ENCODE measurements at places on chromosomes 16 and 17.

- no peak for DNase-seq
Observed at GRCh38 chr16:86186313-86186712, 287.4 kb downstream of the IRF8 start.

DNA sequence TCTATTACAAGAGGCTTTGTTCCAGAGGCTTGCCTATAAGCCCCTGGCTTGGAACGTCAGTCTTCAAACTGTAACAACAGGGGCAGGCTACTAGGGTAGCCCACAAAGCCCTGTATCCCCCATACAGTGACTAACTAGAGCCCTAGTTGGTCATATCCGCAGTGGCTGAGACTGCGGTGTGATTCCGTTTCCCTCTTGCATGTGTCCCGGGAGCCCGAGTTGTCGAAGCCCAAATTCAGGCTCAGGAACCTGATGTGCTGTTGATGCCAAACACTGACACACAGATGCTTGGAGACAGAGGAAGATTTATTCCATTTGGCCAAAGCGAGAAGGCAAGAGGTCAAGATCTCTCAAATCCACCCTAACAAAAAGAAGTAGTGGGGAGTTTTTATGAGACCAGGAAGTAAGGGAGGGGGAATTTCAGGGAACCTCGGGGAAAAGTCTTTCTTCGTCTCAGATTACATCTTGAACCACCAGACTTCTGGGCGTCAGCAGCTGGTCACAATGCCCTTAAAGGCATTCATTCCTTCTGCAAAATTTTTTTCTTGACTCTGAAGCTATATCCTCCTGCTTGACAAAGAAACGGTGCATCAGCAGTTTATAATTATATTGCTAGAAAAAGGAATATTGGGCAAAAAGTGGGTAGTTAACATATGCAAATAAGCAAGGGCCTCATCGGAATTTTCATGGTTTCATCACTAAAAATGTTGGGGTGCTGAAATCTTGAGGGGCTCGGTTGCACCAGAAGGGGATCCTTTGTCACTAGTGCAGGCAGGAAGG lies 879 bp downstream of the SLFN5 start:
- peak; percentile 16 for DNase-seq

- no peak for DNase-seq
Observed at GRCh38 chr17:62719586-62719985, 88.5 kb downstream of the MARCHF10 start.

DNA sequence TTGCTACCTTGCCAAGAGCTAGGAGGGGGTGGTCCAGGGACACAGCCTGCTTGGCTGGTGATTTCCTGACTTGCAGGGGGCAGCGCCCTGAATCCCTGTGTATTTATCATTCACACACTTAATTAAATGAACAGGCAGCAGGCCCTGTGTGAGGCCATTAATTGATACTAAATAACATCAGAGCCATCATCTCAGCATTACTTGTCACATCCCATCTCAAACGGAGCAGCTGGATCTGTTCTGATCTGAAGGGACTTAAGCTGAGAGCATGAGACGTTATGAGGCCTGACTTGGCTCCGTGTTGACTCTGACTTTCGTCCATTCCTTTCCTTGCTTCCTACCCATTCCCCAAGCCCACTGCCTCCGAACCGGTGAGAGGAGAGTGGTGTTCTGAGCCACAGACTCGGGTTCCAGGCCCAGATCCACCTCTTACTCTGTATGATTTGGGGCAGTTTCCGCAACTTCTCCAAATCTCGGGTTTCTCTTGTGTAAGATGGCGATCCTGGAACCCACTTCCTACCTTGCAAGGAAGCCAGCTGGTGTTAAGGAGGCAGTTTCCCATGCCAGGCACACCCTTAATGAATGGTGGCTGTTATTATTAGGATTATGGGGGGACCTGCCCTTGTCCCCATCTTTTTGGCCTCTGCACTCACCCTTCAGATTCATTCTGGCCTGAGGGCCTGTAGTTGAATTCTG lies 33.8 kb downstream of the CACNA1G start:
- no peak for DNase-seq

GRCh38 chr17:57455063-57455914 lies 199.0 kb downstream of the MSI2 start:
- DNase-seq, result no peak

GRCh38 chr17:41098481-41098880 lies 539 bp upstream of the KRTAP4-8 start:
- DNase-seq, result no peak

DNA sequence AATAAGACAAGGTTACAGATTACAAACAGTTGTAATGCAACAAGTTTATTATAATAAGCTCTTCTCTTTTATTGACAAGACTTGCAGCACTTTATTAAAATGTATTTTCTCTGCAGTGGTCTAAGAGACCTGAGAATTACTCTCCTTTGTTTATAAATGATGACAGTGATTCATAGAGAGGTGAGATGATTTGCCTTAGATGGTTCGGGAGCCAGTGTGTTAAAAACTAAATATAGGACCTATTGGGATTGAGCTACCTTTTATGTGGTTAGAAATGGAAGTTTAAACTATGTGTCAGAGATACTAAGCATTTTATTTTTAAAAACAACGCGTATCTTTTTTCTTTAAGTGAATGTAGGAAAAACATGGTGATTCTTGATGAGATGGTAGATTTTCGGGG lies 2.9 kb upstream of the KRTAP3-3 start:
- DNase-seq, result no peak

- DNase-seq, result no peak
Observed at GRCh38 chr17:29526322-29526721, 40.5 kb downstream of the ABHD15 start.

DNA sequence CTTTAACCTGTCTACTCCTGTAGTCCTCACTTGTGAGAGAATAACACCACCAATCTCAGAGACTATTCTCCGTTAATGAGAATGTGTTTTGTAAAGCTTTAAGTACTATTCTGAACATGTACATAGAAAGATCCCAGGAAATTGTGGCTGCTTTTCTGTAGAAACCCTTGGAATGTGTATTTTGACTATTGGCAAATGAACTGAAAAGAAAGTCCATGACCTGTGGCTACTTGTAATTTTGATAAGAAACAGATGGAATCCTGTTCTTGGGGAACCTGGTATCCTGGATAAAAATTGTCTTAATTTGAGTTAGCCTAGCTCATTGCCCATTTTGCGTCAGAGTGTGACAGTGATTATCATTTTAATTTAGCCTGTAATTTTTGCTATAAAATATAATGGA lies 9.1 kb downstream of the CTCF start:
- no peak for DNase-seq

- DNase-seq, result no peak
Observed at GRCh38 chr16:1124795-1125194, 28.1 kb upstream of the CACNA1H start.

DNA sequence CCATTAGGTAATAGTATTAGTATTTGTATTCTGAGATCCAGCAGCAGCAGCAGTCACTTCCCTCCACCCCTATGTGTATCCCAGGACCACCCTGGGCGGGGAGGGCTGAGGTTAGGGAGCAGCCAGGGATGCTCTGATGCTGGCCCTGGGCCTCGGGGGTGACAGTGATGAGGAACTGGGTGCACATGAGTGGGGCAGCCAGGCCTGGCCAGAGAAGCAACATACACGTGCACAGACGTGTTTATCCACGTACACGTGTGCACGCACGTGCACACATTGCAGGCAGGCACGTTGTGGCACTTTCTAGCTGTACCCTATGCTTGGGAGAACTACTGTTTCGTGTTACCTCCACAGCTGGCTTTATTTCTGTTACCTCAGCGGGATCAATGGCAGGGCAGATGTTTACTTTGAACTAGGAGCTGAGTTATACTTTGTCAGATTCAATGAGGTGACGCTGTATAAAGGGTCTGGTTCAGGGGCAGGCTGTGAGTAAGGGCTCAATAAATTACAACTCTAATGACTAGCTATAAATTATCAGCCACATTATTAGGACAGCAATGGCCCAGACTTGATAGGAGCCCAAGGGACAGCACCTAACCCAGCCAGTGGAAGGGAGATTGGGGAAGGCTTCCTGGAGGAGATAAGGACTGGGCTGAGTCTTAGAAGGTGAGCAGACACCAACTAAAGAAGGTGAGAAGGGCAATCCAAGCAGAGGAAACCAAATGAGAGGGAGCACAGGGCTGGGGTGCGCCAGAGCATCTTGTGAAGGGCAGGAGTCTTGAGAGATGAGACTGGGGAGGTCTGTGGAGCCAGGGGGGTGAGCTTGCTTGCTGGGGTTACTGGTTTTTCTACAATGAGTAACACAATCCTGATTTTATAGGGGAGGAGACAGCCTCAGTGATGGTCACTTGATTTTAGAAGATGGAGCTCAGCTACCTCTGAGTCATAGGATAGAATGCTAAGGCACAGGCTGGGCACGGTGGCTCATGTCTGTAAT lies 22.4 kb upstream of the CA4 start:
- no peak for DNase-seq

DNA sequence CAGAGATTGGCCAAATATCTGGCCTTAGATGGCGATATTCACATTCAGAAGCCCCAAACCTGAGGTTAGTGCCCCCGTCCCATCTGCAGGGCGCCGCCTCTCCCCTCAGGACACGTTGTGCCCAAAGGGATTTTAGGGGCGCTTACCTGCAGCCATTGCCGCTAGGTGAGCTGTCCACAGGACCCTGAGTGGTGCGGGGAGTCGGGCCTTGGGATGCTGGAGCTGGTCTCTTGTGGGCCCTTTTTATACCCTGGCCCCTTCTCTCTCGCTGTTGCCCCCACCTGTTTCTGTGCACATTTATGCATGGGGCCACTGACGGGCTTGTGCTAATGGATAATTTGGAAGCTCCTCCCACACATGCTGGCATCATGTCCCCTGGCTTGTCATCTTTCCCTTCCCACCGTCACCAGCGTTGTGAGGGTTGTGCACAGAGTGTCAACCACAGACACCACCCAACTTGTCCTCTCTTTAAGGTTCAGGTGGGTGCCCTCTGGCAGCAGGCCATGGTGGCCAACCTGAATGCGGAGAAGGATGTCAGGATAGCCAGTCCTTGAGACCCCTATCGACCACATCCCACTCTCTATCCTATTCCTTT lies at the start of gene CSHL1:
Gene CSHL1 (minus strand): TSS at position 218 of the 595 bp plus-strand sequence. CDS start 62 bp downstream, at position 156.
- no peak for DNase-seq

DNA sequence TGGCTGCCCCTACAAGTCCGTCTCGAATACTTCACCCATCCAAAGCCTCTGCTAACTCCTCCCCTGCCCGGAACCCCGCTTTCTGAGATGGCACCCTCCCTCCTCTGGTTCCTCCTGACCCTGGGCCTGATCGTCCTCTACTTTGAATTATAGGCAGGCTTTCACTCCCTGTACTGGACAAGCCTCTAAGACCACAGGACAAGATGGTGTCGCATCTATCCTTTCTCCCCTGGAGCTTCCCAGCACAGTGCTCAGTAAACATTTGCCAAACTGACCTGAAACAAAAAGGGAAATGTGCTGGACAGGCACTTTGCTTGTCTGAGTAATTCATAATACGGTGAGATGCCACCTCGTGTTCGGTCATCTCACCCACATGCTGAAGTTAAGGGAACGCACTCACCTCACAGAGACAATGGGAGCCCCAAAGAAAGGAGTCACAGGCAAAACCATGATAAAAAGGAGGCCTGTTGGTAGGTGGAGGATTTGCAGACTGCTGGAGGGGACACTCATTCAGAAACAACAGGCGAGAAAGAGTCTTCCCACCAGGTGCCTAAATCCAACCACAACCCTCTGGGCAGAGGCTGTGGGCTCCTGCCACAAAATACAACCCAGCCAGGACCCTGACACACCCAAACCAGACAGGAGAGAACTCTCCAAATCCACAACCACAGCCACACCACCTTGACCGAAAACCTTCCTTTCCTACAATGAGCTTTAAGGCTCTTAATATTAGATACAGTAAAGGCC lies 28.2 kb downstream of the SNN start:
- DNase-seq, result no peak

- DNase-seq, result no peak
Observed at GRCh38 chr16:71675380-71675779, 49.1 kb downstream of the PHLPP2 start.

DNA sequence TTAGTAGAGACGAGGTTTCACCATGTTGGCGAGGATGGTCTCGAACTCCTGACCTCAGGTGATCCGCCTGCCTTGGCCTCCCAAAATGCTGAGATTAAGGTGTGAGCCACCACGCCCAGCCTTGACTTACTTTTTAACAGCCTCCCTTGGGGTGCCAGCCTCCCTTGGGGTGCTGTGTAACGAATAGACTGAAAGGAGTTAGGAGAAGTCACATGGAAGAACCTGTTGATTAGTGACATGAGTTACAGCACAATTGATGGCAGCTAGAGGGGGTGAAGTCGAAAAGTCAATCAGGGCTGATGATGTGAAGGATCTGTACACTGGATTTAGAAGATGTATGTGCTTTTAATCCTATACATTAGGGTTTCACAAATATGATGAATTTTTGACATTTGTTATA lies 39.4 kb upstream of the CDR2 start:
- DNase-seq, result no peak

DNA sequence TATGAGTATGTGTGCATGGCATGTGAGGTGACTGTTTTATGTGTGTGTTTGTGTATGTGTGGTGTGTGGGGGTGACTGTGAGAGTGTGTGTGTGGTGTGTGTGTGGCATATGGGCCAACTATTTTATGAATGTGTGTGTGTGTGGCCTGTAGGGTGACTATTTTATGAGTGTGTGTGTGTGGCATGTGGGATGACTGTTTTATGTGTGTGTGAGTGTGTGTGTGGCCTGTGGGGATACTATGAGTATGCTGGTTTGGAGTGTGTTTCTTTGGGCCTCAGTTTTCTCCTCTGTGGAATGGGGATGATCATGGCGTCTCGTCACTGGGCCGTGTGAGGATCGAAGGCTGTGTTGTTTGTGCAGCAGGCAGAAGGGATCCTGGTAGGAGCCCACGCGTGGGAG lies 152.1 kb upstream of the PLCG2 start:
- DNase-seq, result no peak

DNA sequence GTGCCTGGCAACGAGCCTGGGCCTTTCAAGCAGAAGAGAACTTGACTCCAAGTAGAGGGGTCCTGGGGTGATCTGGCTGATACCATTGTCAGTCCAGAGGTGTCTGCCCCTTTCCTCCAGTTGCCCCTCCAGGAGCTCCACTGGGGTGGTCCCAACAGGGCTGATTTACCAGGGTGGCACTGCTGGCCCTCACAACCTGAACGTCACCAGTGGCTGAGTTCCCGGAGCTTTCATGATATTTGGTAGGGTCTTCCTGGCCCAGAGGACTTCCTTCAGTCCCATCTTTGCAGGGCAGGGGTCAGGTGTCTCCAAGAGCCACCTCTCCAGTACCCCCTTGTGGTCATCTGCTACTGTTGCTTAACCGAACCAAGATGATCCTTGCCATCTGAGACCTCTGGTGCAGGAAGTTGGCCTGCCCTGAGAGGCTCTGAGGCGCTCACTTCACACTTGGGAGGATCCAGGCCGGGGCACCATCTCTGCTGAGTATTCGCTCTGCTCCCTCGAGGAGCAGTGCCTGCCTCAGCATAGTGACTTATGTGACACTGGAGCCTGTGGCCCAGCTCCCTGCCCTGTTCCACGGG lies 3.5 kb downstream of the LIMD2 start:
- no peak for DNase-seq

DNA sequence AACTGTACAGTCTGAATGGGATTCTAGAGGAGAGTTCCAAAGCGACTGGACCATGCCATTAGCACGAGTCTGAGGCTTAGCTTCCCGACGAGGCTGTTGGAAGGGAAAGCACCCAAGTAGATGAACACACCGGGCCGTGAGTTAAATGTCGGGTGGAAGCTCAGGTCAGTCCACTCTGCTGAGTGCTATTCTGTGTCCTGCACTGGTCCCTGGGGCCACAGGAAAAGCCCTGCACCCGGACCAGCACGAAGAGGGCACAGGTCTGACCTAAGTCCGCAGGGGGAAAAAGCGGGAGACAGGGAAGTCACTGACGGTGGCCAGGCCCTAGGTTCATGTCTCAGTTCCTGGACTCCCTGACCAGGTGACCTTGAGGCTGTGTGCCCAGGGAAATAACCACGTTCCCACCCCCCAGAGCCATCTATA lies 44.1 kb upstream of the RBFOX3 start:
- no peak for DNase-seq

GRCh38 chr17:13741744-13742143 lies 140.0 kb upstream of the HS3ST3A1 start:
- no peak for DNase-seq
